ENCODE measurements at places on chromosomes 5 and 9. TPM values are rescaled to one million over a fixed set of nuclear protein-coding genes. Genes with fewer than 3 reads are reported as not detected.
A peak's percentile ranks its signal among the peaks of the same experiment; 100 is the strongest.

DNA sequence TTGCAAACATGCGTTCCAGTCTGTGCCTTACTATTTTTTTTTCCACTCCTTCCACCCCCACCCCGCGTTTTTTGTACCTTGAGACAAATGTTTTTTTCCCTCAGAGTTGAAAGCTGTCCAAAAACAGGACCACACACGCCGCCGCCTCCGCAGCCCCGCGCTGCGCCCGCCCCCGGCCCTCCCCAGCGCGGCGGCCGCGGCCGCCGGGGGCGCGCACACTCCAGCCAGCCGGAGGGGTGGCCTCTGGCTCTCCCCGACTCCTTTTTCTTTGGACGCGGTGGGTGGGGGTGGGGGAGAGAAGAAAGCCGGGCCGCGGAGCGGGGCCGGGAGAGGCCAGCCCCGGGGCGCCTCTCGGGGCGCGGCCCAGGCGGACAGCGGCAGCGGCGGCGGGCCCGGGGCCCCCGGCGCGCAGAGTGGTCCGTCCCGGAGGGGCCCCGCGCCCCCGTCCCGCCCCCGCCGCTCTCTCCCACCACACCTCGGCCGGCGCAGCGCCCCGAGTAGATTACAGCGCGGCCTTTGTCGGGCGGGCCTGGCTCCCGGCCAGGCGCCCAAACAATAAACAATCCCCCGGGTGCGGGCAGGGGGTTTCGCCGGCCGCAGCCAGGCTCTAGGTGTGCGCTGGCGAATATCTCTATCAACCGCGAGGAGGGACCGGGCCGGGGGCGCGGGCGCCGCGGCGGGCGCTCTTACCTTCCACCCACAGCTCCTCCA lies 10.9 kb downstream of the PTCH1 start:
- peak; percentile 79 for DNase-seq

PCDHB12 gene
- total RNA-seq, result 12.6 TPM

GRCh38 chr5:153618307-153618706 lies 127.8 kb downstream of the GRIA1 start:
- no peak for DNase-seq

- DNase-seq, result no peak
These were observed 47.7 kb downstream of the AMBP start for GRCh38 chr9:114030364-114030763.

GRCh38 chr9:110765926-110766325 lies 97.3 kb downstream of the MUSK start:
- DNase-seq, result no peak

DNA sequence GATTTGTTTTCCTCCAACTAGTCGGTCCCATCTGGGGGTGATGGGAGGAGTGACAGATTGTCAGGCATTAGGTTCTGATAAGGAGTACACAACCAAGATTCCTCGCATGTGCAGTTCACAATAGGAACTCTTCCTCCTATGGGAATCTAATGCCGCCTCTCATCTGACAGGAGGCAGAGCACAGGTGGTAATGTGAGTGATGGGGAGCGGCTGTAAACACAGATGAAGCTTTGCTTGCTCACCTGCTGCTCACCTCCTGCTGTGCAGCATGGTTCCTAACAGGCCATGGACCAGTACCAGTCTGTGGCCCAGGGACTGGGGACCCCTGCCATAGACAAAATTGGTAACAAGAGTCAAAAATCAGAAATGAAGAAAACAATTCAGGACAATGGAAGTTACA lies 173.3 kb upstream of the HMHB1 start:
- DNase-seq, result no peak

- no peak for DNase-seq
These were observed 294.9 kb downstream of the NR3C1 start for GRCh38 chr5:143108498-143109128.

GRCh38 chr9:129027224-129027684 lies 877 bp downstream of the SH3GLB2 start:
- DNase-seq, result no peak

GRCh38 chr9:76560481-76560922 lies 101.5 kb downstream of the GCNT1 start:
- DNase-seq, result no peak

DNA sequence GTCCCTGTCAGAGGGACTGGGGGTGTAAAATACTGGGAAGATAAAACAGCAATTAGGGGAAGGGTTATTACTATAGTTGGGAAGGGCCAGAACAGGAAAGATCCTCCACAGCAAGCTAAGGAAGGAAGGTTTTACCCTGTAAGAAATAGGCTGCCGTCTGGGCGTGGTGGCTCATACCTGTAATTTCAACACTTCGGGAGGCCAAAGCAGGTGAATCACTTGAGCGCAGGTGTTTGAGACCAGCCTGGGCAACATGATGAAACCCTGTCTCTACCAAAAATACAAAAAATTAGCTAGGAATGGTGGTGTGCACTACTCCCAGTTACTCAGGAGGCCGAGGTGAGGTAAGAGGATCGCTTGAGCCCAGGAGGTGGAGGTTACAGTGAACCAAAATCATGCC lies 165.1 kb upstream of the TLX3 start:
- no peak for DNase-seq

FYB1 gene
- 1.6 TPM for total RNA-seq

GLDC gene
- total RNA-seq, result 13.5 TPM

DNA sequence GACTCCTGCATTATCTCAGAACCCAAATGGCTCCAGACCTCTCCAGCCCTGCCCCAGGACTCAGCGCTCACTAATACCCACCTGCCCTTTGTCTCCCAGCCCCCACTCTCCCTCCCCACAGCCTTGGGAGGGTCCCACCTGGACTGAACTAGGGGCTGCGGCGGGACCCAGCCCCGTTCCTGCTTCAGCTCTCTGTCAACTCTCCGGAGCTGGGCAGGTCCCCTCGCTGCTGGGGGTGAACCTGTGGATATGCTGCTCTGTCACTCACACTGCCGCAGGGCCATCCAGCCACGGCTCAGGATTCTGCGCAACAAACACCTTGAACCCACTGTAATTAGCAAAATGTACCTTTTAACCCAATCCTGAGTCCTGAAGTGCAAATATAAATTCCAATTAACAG lies 36.8 kb downstream of the NDUFS6 start:
- DNase-seq, result no peak

MAMDC4 gene
- total RNA-seq, result 4.1 TPM

GRCh38 chr9:133421615-133422542 lies at the start of gene ADAMTS13:
TSS of gene ADAMTS13 (plus strand) at chr9:133422367. CDS start at chr9:133422444, 77 bp downstream.
- no peak for DNase-seq

C5orf58 gene
- total RNA-seq, result not detected

- no peak for DNase-seq
These were observed 2.6 kb upstream of the PSIP1 start for GRCh38 chr9:15513335-15513734.

C8G gene
- not detected for total RNA-seq

DNA sequence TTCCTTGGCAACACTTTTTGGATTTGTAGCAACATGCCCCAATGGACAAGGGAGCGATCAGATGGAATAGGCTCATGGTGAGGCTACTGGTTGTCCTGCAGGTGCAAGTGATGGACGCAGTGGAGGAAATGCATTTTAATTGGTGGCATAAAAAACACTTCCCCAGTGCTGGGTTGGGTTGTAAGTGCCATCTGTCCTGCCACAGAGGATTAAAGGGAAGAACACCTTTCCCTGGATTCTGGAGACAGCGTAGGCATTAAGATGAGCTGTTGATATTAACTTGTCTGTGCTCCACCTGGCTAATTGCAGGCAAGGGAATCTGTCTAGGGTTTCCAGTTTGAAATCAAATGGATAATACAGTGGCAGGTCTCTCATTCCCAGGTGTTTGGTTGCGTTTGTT lies 173.4 kb downstream of the ZNF462 start:
- DNase-seq, result no peak

PCDHGB5 gene
- total RNA-seq, result 13.0 TPM

Data from frontal cortex (tissue), 4 donors.